ENCODE measurements at places on chromosomes 11 and 22.

GRCh38 chr11:77167111-77167626 is 39.1 kb downstream of the MYO7A start:
- DNase-seq, result no peak

GRCh38 chr11:111021131-111021530 is 224.4 kb upstream of the POU2AF2 start:
- no peak for DNase-seq

- peak; percentile 47 for DNase-seq
Measured at GRCh38 chr11:69801513-69802335, 17.5 kb downstream of the FGF3 start.

DNA sequence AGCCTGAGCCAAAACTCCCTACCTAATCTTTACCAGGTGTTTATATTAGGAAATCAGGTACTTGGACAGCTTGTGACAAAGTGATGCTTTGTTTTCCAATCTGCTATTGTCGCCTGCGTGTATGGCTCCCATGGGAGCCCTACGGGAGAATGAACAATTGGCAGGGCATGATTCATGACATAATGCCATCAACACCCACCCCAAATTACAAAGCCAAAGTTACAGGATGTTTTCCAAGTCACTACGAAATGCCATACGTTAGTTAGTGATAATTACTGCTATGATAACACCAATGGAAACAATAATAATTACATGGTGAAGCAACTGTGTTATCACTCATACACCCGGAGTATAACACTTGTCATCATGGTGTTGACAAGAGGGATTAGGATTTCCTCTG is 226.4 kb downstream of the FAM181B start:
- no peak for DNase-seq

- DNase-seq, result peak; percentile 26
Measured at GRCh38 chr11:119728211-119728626, 781 bp downstream of the NECTIN1 start.

DNA sequence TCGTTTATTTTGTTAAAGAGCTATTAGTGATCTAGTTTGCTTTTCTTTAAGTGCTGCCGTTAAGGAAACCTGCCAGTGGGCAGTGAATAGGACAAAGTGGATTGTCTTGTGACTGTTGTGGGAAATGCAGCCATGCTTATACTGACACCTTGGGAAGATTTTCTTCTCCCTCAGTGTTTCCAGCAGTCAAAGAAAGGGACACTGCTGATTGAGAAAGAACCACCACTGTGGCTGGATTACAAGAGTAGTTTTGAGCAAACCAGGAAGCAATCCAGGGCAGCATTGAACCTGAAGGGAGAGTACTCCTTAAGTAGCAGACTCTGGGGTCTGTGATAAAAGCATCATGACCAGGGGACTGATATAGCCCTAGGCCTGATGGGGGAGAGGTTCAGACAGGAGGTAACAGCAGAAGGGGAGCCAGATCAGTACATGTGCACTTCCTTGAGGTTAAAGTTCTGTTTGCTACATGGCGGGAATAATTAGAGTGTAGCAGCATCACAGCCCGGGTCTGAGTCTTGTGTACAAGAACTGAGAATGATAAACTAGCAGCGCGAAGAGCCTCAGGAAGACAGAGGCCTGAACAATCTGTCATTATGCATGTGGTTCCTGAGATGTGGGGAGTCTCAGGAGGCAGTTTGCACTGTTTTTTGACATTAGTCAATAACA is 167.8 kb downstream of the C11orf91 start:
- no peak for DNase-seq
